AG04449 (cell line): ENCODE measurements at places on chromosomes 11 and 22.

DNA sequence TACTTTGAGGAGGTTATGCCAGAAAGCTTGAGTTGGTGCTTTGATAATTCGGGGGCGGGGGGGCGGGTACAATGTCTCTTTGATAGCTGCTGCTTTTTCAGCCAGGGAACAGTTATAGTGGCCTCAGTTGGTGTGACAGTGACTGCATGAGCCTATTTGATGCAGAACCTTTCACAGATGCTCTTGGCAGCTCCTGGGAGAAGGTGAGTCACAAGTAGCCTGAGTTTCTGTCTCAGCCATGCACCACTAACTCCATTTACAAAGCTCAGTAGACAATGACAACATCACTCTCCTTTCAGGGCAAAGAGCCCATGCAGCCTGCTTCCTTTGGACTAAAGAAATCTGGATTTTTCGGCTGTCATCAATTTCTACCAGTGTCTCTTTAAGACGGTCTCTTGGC is 42.1 kb upstream of the SEZ6L start:
- no peak for DNase-seq

- DNase-seq = no peak
Measured at GRCh38 chr11:46382646-46383403, 1.4 kb downstream of the MDK start.

DNA sequence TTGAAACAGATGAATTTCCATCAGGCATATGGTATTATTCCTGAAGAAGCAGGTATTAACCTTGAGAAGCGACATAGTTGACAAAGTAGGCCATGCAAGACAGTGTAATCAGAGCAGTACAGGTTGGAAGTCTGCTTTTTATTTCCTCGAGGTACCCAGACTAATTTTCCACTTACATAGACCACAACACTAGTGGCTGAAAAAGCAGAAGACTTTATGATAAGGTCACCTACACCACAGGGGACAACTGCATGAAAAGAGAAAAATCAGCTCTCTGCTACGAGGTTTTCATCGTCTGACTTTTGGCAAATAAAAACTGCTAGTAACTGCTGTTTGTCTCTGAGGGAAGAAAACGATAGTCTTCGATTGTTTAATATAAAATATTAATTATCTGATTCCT is 77.5 kb downstream of the CNTN5 start:
- no peak for DNase-seq

GRCh38 chr11:20671856-20672546 is 2.6 kb downstream of the NELL1 start:
- DNase-seq = no peak

DNA sequence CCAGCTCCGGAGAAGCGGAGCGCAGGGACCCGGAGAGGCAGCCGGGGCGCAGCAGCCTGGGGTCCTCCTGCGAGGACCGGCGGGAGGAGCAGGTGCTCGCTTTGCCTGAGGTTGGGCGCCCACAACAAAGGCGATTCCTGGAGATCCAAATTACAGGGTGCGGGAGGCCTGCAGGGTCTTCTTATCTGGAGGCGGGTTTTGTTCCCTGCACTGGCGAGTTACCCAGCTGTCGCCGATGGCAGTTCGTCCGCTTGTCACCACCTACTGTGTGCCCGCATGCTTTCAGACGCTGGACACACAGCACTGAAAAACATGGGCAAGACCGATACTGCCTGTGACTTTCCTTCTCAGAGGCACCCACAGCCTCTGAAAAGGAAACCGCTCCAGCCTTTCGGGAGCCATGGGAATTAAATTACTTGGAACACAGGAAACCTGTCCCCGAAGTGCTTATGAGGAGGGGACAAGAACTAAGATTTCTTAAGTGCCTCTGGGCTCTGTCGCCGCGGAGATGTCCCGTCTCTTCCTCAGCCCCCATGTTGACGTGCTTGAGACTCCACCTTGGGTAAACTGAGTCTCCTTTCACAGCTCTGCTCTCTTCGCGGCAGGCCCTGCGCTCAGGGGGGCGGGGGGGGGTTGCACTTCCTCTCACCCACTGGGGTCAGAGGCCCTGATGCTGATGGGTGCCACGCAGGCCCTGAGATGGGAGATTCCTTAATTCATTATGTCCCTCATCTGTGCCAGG is 1.3 kb upstream of the ZFTA start:
- DNase-seq = no peak

DNA sequence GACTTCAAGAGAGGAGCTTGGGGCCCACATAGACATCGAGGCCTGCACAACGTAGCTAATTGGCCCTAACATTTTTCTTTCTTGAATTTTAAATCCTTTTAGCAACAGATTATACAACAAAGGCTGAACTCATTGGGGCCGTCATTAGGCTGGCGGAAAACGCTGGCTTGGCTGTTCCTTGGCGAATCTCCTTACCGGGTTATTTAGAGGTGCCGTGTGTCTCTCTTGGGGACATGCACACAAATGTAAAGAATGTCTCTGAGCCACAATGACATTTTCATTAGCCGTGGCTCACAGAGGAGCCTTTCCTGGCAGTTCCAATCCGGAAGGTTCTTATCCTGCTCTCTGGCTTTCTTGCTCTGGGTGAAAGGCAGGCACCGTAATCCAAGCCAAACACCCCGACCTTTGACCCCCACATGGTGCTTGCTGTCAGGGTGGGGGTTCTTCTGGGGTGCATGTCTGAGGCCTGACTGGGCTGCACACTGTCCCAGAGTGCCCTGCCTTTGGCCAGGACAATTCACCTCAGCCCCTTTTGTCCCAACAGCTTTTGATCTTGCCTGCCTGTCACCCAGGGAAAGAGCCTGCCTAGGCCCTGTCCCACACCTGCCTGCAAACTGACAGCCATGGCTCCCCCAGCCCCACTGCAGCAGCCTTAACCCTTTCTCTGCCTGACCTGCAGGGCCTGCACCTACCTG is 9.2 kb upstream of the FGF3 start:
- DNase-seq = no peak

DNA sequence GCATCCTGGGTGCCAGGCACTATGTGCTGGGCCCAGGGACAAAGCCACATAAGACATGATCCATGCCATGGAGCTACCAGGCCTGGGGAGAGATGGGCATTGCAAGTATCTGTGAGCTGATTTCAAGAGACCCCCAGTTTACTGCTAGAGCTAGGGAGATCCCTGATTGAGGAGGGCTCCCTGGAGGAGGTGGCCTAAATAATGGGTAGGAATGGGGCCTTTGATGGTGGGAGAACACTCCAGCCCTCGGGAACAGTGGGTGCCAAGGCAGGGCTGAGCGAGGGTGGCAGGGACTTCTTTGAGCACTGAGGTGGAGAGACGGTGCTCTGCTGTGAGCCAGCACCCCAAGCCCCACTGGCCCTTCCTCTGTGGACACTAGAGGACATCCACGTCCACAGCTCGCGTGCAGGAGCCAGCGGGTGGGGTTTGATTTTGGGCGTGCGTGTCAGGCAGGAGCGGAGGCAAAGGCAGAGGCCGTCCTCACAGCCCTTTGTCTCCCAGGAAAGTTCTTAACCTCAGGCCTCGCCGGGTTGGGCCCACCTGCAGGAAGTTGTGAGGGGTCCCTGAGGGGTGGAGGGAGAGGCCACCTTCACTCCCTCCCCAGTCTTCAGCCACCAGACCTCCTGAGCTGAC is 52.9 kb upstream of the PPARA start:
- DNase-seq = no peak

GRCh38 chr11:45313171-45313865 is 27.2 kb upstream of the SYT13 start:
- DNase-seq = no peak

DNA sequence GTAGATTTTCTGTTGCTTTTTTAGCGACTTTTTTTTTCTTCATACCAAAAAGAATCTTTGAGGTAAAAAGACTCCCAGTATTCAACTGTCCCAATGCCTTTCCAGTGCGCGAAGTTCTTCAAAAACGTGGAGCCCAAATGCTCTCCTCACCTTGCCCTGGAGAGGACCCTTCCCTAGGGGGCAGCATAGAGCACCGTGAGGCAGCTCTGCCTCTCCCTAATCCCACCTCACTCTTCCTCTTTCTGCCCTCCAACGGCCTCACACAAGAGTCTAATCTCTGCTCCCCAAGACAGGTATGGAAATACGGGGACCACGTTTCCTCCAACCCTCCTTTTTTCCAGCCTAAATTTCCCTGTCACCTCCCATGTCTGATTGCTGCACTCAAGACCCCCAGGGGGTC is 117.5 kb upstream of the ALX4 start:
- no peak for DNase-seq

- DNase-seq = no peak
Measured at GRCh38 chr22:23883658-23884057, 10.5 kb upstream of the MIF start.

- DNase-seq = no peak
Measured at GRCh38 chr11:100855466-100856067, 168.5 kb downstream of the ARHGAP42 start.
